ENCODE measurements at places on chromosomes 4 and X. TPM values are rescaled to one million over a fixed set of nuclear protein-coding genes. Genes with fewer than 3 reads are reported as not detected.

DNA sequence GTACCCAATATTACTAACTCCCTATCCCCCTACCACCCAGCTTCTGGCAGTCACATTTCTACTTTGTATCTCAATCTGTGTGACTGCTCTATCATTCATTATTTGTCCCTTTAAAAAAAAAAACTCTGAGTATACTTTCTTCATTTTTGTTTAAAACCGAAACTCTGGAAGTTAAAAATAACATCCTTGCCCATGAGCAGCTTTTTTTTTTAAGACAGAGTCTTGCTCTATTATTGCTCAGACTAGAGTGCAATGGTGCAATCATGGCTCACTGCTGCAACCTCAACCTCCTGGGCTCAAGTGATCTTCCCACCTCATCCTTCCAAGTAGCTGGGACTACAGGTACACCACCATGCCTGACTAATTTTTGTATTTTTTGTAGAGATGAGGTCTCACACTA, 15.8 kb downstream of the UBE2K start:
- DNase-seq: peak; percentile 16

DCAF12L2 gene
- total RNA-seq: not detected

DNA sequence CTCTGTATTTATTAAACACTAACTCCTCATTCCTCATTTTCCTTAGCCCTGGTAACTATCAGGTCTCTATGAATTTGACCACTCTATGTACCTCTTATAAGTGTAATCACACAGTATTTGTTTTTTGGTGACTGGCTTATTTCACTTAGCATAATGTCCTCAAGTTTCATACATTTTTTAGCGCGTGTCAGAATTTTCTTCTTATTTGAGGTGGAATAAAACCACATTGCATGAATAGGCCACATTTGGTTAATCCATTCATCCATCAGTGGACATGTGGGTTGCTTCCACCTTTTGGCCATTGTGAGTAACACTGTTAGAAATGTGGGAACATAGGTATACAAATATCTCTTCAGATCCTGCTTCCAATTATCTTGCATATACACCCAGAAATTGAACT, 341.2 kb upstream of the BOD1L1 start:
- DNase-seq: no peak

DNA sequence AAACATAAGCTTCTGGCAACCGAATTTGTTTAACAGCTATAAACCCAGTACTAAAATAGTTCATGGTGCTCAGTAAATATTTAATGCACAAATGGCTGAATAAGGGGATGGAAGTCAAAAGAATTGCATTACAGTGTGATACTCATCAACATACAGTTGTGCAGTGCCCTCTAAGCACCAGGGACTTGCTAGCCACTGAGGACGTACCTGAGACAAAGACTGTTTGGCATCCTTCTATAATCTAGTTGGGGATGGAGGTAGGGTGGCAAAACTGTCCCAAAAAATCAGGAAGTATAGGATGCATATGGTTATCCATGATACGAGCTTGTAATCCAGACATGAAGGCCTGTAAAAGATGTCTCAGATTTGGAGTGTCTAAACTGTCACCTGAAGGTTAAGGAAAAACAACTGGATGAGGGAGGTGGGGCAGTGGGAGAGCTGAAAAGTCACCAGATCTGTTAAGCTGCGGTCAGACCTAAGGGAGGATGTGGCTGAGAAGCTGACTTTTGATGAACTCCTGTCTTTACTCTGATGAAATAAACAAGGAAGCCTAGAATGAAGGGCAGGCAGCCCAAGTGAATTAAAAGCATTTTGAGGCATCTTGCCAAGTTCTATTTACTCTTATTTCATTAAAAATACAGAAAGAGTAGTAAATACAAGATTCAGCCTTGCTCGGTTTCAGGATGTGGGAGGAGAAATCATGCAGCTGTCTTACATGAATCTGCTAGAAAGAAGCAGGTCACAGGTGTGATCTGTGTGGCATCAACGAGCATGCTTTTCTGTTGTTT, 12.0 kb upstream of the CD38 start:
- no peak for DNase-seq

DNA sequence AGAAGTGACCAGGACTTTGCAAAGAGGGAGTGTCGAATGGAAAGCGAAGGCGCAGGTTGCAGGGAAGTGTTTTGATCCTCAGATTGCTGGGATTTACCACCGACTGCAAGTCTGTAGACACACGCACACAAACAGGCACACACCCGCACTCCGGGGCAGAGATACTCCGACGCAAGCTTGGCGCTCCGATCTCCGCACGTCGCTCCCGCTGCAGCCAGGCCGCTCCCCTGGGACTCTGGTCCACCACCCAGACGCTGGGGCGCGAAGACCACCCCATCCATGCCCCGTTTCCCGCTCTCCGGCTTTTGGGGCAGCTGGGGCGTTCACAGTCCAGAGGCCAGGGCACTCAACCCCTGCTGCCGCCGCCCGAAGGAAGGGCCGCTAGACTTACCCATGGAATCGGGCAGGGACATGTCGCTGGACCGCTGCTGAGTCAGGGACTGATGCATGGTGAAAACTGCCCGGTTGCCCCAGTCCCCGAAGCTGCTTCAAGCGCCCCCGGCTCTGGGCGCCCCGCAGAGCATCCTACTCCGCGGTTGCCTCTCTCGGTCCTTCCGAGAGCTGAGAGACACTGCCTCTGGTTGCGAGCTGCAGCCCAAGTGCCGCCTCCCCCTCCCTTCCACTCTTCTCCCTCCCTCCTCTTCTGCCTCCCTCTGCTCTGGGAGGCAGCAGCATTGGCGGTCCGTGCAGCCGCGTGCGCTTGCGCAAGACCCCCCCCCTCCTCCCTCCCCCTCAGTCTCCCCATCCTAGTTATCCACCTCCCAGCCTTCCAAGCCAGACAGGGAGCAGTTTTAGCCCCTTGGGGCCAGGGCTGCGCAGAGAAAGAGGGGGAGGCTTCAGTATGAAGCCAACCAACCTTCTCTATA, at the start of gene TMEM255A:
TSS of gene TMEM255A (minus strand) at position 601 of the 866 bp plus-strand sequence. CDS start at position 449, 152 bp downstream.
- no peak for DNase-seq

- DNase-seq: no peak
Observed at GRCh38 chr4:2290974-2291704, 29.2 kb upstream of the MXD4 start.

DNA sequence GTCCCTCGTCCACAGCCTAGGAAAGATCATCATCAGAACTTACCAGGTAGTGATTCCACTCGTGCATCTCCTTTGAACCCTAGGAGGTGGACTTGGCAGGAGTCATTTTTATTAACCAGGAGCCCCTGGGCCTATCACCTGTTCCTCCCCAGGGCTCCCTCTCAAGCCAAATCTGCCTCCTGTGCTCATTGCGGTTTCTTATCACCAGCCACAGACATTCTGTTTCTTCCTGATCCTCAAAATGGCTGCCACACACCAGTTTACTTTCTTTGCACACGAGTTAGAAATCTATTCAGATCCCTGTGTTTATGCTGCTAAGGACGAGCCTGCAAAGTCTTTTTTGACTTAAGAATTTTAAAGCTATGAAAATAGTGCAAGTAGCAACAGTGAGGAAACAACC, 354.5 kb upstream of the BOD1L1 start:
- peak; percentile 45 for DNase-seq

DNA sequence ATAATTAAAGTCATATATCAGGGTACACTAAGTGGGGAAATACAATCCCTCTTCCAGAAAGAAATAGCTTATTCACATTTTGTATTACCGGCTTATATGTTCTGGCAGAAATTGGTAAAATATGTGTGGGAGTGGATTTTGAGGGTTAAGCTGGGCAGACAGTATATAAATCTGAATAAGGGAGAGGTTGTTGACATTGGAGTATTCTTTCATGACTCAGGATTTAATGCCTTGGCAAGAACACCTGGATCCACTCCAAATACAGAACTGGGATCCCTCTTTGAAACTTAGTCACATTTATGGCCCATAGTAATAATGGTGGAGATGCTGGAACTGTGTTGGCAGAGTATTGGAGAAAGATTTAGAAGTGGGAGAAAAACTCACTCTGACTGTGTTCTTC, 54.3 kb upstream of the TET2 start:
- DNase-seq: peak; percentile 42

ACE2 gene
- not detected for total RNA-seq

DNA sequence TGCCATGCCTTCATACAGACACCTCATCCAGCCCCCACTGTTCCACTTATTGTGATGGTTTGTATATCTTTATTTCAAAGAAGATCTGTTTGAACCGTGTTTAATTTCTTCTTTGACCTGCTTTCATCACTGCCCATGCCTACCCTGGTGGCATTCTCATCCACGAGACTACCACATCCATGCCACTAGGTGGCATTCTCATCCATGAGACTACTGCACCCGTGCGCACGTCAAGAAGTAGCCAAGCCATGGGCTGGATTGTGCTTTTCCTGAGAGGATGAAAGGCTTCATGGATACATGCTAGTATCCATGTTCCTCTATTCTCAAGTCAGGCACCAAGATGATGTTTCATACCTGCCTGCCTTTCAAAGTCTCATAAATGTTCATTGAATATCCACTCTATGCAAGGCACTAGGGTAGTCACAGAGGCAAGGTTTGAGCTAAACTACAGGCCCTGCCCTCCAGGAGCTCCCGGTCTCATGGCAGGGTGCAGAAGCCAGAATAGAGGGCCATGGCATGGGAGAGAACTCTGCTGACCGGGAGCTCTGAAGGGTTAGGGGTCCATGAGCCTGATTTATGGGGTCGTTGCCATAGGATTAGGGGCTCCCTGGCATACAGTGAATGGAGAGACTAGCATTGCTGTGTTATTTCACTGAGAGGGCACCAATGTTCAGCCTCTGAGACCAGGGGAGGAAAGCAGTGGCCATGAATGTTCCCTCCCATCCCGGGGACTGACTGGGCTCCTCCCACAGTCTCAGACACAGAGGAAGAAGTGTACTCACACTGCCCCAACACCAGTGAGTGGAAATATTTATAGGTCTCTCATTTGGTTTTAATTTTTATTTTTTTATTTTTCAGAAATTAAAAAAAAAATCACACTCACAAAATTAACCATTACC, 24.8 kb upstream of the EOLA2 start:
- peak; percentile 65 for DNase-seq

VMA21 gene
- 51.1 TPM for total RNA-seq

L1CAM gene
- total RNA-seq: 24.6 TPM

- peak; percentile 66 for DNase-seq
Observed at GRCh38 chr4:86918539-86919072, 16.2 kb upstream of the AFF1 start.

DNA sequence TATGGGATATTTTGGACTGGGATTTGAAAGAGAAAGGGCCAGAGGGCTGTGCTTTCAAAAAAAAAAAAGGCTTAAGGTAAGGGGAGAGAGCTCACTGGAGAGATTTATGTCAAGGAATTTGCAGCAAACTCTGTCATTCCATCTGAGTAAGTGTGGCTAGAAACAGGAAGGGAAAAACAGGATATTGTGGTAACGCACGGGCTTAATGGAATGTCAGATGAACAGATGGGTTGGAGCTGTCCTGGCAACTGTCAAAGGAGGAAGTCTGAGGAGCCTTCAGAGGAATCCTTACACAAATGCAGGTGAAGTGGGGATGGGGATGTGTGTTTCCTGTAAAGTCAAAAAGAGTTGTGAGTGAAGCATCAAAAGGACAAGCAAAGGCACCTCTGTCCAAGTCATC, 15.1 kb upstream of the NKX3-2 start:
- DNase-seq: peak; percentile 87

DNA sequence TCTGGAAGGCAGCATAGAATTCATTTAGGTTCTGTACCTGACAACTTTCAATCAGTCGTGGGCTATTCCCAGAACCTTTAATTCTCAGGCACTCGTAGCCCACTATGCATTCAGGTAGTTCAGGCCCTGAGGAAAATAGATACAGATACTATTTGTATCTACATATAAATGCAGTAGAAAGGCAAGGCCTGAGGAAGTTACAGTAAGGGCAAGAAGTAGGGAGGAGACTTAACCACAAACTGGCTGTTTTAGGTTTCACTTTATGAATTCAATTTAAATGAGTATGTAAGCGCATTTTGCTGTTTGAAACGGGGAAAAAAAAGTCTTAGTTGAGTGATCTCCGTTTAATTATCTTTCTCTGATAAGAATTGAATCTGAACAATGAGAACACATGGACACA, 529.4 kb upstream of the ATOH1 start:
- DNase-seq: no peak

DNA sequence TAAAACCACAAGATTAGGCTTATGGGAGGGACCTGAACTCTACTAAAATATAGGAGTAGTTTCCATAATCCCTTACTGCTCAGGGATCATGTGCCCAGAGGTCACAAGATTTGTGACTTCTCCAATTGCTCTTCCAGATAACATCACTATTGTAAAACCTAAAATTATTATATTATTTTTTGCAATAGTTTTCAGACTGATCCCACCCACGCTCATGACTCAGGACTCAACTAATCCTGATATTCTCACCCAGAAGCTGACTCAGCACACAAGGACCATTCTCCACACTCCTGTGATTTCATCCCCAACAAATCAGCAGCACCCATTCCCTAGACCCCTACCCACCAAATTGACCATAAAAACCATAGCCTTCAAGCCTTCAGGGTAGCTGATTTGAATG, 24.0 kb upstream of the RPL34 start:
- DNase-seq: no peak

DNA sequence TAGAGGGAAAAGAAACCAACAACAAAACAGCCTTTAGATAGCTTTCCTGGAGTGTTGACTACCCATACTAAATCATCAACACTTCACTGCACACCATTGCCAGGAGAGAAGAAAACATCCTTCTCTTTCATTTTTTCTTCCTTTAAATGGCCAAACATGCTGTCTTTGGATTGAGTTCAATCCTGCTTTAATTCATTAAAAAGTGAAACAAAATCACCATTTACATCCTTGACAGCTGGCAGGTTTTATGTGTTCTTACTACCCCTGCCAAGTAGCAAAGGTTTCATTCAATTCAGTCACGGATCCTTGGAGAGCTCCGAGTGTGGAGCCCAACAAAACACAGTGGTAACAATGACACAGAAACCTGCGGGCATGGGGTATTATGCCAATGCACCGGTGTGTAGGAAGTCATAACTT, 568.3 kb downstream of the ANKRD50 start:
- DNase-seq: peak; percentile 32

DNA sequence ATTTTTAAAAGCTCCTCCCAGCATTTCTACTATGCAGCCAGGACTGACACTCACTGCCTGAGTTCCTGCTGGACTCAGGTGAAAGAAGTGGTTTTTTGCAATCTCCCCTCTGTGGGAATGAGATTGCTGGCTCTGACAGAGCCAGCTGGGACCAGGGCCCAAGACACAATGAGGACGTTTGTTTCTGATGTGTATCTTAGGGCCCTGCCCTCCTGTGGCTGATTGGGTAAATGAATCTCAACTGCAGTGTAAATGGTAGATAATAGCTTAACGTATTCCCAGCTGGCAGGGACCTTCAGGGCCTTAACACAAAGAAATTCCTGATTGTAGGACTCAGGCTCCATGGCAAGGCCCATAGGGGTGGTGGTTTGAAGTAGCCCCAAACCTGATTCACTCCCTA, 85.8 kb upstream of the PRPS1 start:
- DNase-seq: peak; percentile 26

DNA sequence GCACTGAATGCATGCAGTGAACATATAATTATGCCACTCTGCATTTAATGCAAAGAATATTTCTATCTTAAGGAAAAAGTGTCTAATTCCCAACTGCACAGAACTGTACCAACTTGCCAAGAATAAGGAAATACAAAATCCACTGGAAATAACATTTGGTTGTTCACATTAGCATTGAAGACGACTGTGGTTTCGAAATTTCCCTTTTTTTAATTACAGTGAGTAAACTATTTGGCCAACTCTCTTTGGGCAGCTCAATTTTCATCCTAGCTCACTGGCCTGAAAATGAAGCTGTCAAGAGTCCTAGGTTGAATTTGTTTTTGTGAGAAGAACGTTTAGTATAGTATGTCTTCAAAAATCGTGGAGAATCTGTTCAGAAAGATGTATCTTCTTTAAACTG, 81.6 kb upstream of the MID1 start:
- no peak for DNase-seq

H2BW1 gene
- total RNA-seq: not detected
